ENCODE measurements at places on chromosomes 16 and 17.

GRCh38 chr16:79089735-79090284 lies 510.7 kb downstream of the MAF start:
- H3K27me3 ChIP-seq = no peaks in the 10 kb centered on the region
- H3K4me3 ChIP-seq = peak overlapping the region; percentile 25
- H3K36me3 ChIP-seq = no peaks in the 10 kb centered on the region
- no peak overlapping the region for H3K27ac ChIP-seq
- no peak for DNase-seq

DNA sequence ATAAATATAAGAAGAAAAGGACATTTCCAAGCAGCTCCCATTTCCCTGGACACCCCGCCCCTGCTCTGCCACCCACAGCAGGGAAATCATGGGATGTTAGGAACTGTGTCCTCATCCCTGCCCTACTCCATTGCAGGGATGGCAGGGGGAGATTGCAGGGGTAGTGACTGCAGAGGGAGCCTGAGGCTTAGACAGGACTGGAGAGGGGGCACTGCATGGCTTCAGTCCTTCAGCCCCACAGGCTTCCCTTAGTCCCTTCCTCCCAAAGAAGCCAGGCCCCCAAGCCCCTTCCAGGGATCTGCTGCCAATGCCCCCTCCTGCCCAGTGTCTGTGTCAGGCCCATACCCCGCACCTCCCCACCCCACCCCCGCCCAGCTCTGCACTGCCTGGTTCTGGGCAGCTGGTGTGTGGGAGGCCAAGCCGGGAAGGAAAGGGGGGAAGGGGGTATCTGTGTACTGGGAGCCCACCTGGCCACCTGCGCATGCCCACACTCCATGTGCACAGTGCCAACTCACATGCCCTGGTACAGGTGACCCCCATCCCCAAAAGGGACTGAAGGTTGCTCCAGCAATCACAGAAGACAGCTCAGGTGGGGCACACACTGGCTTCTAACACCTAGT lies 3.3 kb downstream of the RUNDC3A start:
- H3K27ac ChIP-seq = no peak overlapping the region
- H3K4me3 ChIP-seq = no peak overlapping the region
- DNase-seq = no peak
- no peaks in the 10 kb centered on the region for H3K36me3 ChIP-seq

DNA sequence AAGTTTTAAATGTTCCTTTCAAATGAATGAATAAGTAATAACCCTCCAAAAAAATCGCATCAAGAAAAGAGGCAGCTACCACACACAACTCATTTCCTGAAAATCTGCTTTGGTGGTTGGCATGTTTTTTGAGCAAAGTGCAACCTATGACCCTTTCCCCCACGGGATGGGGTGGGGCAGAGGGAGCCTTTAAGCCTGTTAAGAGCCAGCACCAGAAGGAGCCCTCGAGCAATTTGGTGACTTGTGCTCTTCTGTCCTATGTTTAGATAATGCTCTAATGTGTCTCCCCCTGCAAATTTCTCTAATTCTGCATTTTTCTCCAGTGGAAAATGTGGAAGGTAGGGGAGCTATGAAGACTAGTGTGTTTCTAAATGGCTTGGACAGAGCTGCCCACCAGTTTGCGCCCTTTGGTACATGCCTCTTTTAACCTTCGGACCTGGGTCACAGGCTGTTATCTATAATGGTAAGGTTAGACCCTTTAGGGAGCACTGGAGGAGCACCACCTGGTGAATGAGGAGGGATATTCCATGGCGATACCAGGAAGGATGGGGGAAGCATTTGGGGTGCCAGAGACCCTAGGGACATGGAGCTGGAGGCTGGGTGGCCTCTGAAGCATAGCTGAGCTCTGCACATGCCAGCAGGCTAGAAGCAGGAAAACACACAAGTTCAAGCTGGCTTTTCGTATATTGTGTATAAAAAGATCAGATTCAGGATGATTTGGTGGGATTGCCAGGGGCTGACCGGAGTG lies 1.6 kb downstream of the PYCARD start:
- no peaks in the 10 kb centered on the region for H3K27me3 ChIP-seq
- no peak for DNase-seq
- H3K36me3 ChIP-seq = peaks cover 14% of the 10 kb centered on the region
- peaks cover 33% of the 10 kb centered on the region for H3K4me1 ChIP-seq
- no peak overlapping the region for H3K27ac ChIP-seq
- H3K4me3 ChIP-seq = peak overlapping the region; percentile 85

DNA sequence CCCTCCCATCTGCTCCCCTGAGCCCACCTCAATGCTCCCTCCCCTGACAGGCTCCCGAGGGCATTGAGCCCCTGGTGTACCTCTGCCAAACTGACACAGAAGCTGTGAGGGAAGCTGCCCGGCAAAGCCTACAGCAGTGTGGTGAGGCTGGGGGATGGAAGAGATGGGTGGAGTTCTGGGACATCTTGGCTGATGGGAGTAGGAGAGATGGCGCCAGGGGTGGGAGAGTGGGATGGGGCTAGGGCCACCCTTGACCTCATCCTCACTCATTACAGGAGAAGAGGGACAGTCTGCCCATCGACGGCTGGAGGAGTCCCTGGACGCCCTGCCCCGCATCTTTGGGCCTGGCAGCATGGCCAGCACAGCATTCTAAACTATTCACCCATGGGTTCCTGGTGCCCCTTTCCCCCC lies 16.2 kb upstream of the CTCF start:
- H3K4me3 ChIP-seq = no peak overlapping the region
- H3K36me3 ChIP-seq = peaks cover 60% of the 10 kb centered on the region
- peaks cover 82% of the 10 kb centered on the region for H3K4me1 ChIP-seq
- peak overlapping the region; percentile 70 for H3K27ac ChIP-seq
- no peak for DNase-seq

DNA sequence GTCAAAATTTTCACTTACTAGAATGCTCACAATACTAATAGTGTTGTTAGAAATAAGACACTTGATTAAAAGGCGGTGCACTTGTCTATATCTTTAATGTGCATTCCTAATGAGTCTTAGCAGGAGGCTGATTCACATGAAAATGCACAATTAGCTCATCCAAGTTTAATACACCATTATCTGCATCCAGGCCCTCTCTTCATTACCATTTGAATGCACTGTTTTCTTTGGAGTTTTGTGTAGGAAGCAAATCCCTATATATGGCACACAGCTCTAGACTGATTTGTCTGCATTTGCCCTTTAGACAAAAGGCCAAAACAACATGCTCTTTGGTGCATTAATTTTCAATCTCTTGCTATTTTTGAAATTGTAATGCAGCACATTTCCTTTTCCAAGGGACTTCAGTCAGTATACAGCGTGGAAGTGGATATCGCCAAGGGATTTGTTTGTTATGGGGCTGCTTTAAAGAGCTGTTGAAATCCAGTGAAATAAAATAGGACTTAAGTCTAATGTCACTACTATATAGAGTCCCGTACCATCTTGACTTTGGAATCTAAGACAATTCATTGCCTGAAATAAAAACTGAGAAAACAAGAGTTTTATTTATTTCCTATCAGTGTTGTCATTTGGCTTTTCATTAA lies 257.6 kb upstream of the CPHXL start:
- no peaks in the 10 kb centered on the region for H3K27me3 ChIP-seq
- DNase-seq = no peak
- H3K4me3 ChIP-seq = no peak overlapping the region
- no peaks in the 10 kb centered on the region for H3K36me3 ChIP-seq

DNA sequence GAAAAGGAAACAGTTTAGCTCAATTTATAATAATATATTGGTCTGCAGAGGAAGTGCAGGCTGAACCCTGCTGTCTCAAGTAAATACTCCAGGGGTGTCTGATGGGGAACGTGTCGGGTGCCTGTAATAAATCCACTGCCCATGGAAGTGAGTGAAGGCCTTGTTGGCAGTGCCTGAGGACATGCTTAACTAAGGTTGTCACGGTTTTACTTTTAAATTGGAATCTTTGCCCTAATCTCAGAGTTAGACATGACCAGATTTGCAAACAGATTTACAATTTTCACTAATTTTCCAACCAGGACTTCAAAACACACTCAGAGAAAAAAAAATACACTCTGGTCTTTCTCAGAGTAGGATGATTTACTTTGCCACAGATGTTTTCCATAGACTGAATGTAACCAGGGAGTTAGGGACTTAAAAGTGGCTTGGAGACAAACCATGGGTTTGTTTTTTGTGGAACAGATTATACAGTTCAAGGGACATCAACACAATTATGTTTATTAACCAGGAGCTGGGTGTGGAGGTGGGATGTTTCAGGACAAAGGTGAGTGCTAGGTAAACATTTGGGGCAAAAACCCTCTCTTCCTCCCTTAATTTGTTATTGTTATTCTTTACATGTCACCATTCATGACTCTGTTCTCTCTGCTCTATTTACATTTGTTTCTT lies 144.5 kb downstream of the FTO start:
- H3K4me3 ChIP-seq = no peak overlapping the region
- H3K27ac ChIP-seq = no peak overlapping the region
- no peak for DNase-seq
- peaks cover 17% of the 10 kb centered on the region for H3K36me3 ChIP-seq
- H3K4me1 ChIP-seq = peaks cover 3% of the 10 kb centered on the region

- no peak overlapping the region for H3K27ac ChIP-seq
- H3K4me1 ChIP-seq = no peaks in the 10 kb centered on the region
- no peaks in the 10 kb centered on the region for H3K36me3 ChIP-seq
- H3K4me3 ChIP-seq = no peak overlapping the region
These were observed 86.7 kb downstream of the TMEM132E start for GRCh38 chr17:34665819-34666763.

GRCh38 chr17:17989081-17989480 lies 16.4 kb downstream of the DRC3 start:
- no peaks in the 10 kb centered on the region for H3K36me3 ChIP-seq
- no peaks in the 10 kb centered on the region for H3K4me1 ChIP-seq

GRCh38 chr17:39602533-39603303 lies 5.0 kb downstream of the NEUROD2 start:
- no peak overlapping the region for H3K27ac ChIP-seq
- DNase-seq = no peak
- peaks cover 60% of the 10 kb centered on the region for H3K4me1 ChIP-seq
- H3K4me3 ChIP-seq = no peak overlapping the region

- peaks cover 9% of the 10 kb centered on the region for H3K36me3 ChIP-seq
- peak overlapping the region; percentile 85 for H3K27ac ChIP-seq
- no peaks in the 10 kb centered on the region for H3K27me3 ChIP-seq
- peaks cover 95% of the 10 kb centered on the region for H3K4me1 ChIP-seq
- no peak for DNase-seq
- H3K4me3 ChIP-seq = no peak overlapping the region
These were observed 34.7 kb downstream of the EPN2 start for GRCh38 chr17:19271780-19272357.

DNA sequence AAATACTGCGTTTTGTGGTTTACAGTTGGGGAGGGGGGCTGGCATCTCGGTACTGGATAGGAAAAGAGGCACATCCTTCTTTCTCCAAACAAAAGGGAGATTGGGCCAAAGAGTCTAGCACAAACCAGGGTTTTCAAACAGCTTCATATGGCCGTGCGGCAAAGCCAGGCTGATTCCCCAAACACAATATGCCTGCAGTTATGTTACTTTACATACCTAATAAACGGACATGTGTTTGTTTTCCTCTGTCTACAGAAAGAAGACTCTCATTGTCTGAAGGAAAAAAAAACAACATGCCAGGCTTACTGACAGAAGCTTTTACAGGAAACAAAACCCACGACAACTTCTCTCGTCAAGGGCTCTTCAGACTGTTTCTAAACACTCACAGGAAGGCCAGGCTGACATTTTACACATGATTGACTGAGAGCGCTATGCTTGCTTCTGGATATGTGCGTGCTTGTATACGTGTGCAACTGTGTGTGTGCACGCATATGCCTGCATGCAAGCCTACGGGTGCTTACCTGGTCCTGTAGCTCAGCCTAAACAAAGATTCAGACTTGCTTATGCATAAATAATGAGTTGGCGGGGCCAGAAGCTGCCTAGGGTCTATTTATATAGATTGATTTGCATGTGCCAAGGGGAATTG lies 461.0 kb upstream of the C16orf82 start:
- no peak overlapping the region for H3K27ac ChIP-seq
- H3K4me3 ChIP-seq = no peak overlapping the region
- no peaks in the 10 kb centered on the region for H3K4me1 ChIP-seq
- peaks cover 31% of the 10 kb centered on the region for H3K27me3 ChIP-seq
- DNase-seq = no peak

GRCh38 chr16:80616362-80616761 lies 75.6 kb downstream of the DYNLRB2 start:
- DNase-seq = no peak
- no peak overlapping the region for H3K4me3 ChIP-seq
- H3K27me3 ChIP-seq = no peaks in the 10 kb centered on the region

DNA sequence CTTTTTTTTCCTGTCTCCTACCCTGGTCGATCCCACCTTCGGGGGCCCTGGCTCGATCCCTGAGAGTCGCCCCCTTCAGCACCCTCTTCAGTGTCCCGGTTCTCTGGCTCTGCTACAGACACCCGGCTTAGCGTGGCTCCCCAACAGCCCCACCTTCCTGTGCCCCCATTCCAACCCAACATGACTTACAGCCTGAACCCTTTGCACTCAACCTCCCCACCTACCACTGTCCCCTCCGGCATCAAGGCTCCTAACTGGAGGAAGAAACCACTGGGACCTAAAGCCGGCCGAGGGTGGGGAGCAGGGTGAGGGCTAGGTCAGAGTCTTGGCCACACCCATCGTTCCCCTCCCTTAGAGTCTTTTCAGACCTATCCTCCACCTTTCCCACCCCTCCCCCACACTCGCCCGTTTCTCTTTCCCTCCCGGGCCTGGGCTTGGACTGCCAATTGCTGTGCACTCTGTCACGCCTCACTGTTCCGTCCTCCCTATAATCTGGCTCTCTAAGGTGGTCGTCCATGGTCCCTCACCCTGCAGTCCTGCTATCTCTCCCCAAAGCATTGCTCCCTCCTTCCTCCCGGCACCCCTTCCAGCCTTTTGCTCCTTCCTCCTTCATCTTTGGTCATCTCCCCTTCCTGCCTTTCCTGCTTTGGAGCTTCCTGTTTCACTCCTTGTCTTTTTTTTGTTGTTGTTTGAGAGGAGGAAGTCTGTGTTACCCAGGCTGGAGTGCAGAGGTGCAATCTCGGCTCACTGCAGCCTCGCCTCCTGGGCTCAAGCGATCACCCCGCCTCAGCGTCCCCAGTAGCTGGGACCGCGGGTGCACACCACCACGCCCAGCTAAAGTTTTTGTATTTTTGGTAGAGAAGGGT lies 890 bp upstream of the CLDN7 start:
- DNase-seq = no peak
- no peak overlapping the region for H3K27ac ChIP-seq
- H3K36me3 ChIP-seq = peaks cover 13% of the 10 kb centered on the region
- peaks cover 76% of the 10 kb centered on the region for H3K27me3 ChIP-seq

GRCh38 chr17:30379903-30380381 lies 1.2 kb downstream of the CPD start:
- H3K4me3 ChIP-seq = peak overlapping the region; percentile 92
- no peaks in the 10 kb centered on the region for H3K27me3 ChIP-seq
- no peak for DNase-seq
- H3K27ac ChIP-seq = peak overlapping the region; percentile 88
- peaks cover 75% of the 10 kb centered on the region for H3K4me1 ChIP-seq
- peaks cover under 1% of the 10 kb centered on the region for H3K36me3 ChIP-seq
